ENCODE measurements at places on chromosomes 2 and 18.

GRCh38 chr18:5463831-5464230, 80.0 kb downstream of the EPB41L3 start:
- no peak for DNase-seq

- no peak for DNase-seq
These were observed 17.7 kb downstream of the NFATC1 start for GRCh38 chr18:79413426-79413825.

- DNase-seq: no peak
These were observed 13.4 kb upstream of the CELF4 start for GRCh38 chr18:37578886-37579513.

DNA sequence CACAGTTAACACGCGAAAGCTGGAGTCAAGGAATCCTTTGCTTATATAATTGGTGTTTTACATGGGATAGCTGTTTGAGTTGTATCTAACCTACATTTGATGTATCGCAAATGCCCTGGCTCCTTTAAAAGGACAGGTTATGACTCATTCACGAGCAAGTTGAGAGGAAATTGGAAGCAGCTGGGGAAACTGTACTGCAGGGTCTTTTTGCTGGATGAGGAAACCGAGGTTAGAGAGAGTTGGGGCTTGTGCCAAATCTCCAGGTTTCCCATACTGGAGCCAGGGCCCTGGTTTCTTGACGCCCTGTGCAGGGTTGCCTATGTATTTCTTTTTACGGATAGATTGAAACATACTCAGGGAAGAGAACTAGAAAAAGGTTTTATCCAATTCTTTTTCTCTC, 60.0 kb upstream of the SPTBN1 start:
- DNase-seq: no peak

GRCh38 chr2:72859831-72860262, 27.4 kb upstream of the SPR start:
- peak; percentile 37 for DNase-seq

DNA sequence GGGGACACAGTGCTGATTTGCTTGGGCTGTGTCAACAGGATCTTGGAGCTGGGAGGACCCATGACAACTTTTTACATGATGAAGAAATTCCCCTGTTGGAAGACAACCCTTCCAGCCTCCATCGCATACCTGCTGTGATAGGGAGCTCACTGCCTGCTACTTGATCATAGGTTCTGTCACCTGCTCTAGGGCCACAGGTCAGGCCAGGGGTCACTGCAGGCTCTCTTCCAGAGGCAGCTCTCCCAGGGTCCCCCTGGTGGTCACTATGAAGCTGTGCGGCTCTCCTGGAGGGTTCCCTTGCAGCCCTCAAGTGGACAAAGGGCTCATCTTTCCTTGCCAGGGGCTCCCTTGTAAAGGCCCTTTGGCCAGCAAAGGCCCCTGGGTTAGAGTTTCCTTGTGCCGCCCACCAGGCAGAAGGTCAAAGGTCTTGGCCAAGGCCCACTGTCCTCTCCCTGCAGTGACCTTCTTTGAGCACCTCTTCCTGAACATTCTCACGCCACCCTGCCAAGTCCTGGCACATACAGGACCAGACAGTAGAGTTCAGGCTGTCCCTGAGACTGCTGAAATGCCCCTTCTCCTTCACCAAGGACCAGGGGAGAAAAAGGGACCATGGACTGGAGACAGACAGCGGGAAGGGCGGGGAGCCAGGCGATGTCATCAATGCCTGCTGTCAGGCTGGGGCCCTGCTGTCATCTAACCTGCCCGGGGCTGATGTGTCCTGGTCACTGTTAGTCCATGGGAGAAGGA, 345.1 kb downstream of the DYSF start:
- DNase-seq: no peak

- no peak for DNase-seq
These were observed 182.8 kb downstream of the NBAS start for GRCh38 chr2:15378148-15378908.

DNA sequence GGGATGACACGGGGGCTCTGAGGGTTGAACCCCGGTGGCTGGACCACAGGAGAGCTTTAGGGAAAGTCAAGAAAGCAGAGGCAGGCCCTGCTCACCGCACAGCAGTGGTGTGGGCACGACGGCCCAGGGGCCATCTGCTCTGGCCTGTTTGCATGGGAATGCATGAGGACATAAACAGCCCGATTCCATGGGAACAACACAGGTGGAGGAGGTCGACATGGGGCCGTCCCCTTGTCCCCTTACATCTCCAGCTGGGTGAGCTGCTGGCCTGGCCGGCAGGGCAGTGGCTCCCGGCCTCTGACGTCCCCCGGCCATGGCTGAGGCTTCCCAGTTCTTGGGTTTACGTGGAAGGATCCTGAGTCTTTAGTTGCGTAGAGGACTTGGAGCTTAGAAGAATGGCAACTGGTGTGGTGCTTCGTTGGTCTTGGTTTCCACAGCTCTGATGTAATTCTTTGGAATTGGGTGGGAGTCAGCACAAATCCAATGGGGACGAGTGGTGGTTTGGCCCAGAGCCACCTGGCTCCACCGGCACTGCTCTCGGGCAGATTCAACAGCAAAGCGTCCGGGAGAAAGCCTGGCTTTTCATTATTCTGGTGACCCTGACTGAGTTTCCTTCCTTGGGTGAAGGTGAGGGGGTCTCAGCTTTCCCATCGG, 98.3 kb upstream of the HDAC4 start:
- DNase-seq: no peak

- no peak for DNase-seq
These were observed 344.5 kb upstream of the ID2 start for GRCh38 chr2:8337321-8337720.
